ENCODE measurements at places on chromosomes 6 and 20. TPM values are rescaled to one million over a fixed set of nuclear protein-coding genes. Genes with fewer than 3 reads are reported as not detected.

DNA sequence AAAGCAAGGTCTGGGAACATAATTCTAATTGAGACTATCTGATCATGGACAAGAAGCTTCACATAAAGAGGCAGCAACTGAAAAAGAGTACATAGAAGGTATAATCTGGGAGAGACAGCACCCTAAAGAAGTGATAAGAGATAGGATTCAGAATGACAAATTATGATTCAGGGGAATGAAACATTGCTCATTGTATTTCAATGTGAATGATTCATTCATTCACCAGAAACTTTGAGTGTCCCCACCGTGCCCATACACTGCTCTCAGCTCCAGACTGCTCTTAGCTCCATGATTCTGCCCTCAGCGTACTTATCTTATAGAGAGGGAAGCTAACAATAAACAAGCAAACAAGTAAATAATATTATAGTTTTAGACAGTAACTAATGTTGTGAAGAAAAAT lies 329.3 kb upstream of the IRAK1BP1 start:
- DNase-seq, result no peak

GRCh38 chr6:42693725-42694323 lies 28.6 kb downstream of the PRPH2 start:
- DNase-seq, result no peak

DNA sequence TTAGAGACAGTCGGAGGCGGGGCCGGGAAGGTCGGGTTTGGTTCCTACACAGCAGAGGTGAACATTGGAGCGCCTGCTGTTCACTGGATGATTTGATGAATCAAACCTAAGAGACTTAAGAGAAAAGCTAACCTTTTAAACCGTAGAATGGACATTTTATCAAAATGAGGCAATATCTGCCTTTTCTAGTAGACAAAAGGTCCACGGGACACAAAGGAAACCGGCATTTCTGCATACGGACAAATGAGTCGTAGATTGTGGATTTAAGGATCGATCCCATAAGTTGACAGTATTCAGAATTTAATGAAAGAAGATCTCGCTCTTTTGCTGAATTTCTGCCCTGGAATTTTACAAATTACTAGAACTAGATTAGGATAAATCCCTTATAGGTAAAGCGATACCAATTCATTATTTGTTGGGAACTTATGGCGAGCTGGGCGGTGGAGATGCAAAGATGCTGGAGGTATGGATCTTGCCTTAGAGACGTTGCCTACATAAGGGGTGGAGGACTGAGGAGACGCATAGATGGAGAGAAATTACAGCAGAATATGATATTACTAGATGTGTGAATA lies 400 bp downstream of the PAK1IP1 start:
- no peak for DNase-seq

GRCh38 chr20:23412026-23412425 lies 9.3 kb downstream of the NAPB start:
- DNase-seq, result peak; percentile 70

GRCh38 chr6:138815221-138815620 lies 19.3 kb downstream of the ECT2L start:
- no peak for DNase-seq

GRCh38 chr6:122778985-122779661 lies 393 bp upstream of the FABP7 start:
- DNase-seq, result no peak

DNA sequence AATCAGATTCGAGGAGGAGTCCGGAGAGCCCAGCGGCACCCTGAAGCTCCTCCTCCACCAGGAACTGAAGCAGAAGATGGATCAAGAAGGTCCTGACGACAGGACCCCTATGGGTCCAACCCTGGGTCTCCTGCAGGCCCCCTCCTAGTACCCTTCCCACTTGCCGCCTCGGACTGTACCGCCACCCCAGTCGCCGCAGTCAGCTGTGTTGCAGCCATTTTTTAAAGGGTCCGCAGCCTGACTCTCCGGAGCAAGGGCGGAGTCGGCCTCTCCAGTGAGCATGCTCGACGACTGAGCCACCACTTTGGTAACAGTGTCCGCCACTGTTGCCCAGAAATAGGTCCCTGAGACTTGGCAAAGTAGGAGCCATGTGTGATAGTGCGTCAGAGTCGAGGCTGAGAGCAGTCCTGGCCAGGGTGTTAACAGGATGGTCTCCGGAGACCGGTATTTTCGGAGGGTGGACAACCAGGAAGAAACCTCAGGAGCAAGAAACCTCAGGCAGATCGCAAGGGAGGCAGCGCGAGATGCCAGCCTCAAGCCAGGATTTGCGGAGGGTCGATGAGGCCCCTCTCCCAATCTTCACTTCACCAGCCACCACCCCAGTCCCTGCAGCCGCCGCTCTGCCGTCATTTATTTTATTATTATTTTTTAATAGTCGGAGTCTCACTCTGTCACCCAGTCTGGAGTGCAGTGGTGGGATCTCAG lies 294.6 kb upstream of the ZNF337 start:
- DNase-seq, result no peak

DNA sequence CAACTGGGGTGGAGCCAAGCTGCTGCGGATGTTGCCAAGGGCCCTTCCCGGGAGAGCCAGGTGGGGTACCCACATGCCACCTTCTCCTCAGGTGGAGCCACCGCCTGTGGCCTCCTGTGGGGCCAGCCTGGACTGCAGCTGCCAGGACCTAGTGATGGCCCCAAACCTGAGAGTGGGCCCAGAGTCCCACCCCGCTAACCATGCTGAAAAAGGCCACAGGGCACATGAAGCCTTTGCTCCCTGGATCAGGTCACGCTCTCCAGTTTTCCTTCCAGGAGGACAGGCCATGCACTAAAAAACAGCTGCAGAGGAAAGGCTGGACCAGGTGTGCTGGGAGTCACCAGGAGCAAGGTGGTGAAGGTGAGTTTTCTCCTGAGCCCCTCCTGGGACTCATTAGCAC lies 73.9 kb upstream of the SLC22A16 start:
- no peak for DNase-seq

DNA sequence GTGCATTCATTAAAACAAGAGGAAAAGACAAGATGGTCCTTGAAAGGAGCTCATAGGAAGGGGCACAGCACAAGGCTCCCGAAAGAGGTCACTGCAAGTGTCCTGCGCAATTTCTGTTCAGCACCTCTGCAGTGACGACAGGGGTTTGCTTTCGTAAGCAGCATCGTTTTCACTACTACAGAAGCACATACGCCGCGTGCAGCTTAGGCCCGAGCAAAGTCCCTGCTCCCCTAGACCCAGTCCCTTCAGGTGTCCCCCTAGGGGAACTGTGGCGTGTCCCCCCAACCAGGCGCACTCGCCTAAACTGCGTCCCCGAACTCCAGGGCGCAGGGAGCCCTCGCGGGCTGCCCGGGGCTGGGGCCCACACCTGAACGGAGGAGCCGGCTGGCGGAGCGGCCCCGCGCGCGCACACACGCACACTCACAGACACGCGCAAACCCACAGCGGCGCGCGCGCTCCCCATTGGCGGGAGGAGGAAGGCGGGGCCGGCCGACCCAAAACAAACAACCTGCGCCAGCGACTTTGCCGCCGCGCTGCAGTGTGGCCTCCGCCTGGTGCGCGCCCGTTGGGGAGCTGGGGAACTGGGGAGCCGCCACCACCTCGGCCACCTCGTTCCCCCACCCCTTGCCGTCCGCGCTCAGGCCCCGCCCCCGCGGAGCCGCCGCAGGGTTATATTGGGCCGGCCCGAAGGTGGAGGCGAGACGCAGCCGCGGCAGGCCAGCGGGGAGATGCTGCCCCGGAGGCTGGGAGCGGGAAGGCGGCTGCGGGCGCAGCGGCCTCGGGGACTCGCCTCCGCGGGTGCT lies at the start of gene FOXQ1:
TSS of gene FOXQ1 (plus strand) at position 699 of the 803 bp plus-strand sequence. CDS start 607 bp downstream, outside the sequence.
- DNase-seq, result peak; percentile 95

GRCh38 chr6:142784344-142784743 lies 160.6 kb downstream of the HIVEP2 start:
- DNase-seq, result no peak

The RFX6 gene
- polyA plus RNA-seq, result not detected

The SIRPD gene
- polyA plus RNA-seq, result not detected

The KCNB1 gene
- not detected for polyA plus RNA-seq

The CYP39A1 gene
- polyA plus RNA-seq, result 0.04 TPM

The DOK5 gene
- not detected for polyA plus RNA-seq

Measured in HepG2 (cell line).